Fibroblast of upper back skin (primary cell): ENCODE measurements at places on chromosomes 6 and 20.

DNA sequence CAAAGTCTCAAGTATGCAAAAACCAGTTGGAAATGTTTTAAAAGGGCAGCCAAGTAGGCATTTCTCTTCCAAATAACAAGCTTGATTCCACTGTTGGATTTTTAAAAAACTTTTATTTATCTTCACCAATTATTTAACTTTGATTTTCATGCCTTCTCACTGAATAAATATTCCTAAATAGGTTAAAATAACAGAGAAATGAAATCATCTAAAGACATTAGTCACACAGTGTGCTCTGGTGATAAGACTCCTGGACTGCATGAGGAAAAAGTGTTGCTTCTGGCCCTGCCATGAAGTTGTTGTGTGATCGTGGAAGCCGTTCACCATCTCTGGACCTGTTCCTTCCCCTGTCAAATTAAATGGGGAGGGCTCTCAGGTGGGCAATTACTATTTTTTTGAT, 33.8 kb upstream of the IGF2R start:
- DNase-seq, result no peak

GRCh38 chr6:100453701-100454521, 10.8 kb downstream of the SIM1 start:
- DNase-seq, result no peak

GRCh38 chr6:104003803-104004516, 855.8 kb downstream of the HACE1 start:
- no peak for DNase-seq

GRCh38 chr6:136961848-136962247, 39.7 kb downstream of the SLC35D3 start:
- DNase-seq, result no peak

- DNase-seq, result peak; percentile 63
Observed at GRCh38 chr6:5786321-5786968, 220.3 kb downstream of the NRN1 start.

DNA sequence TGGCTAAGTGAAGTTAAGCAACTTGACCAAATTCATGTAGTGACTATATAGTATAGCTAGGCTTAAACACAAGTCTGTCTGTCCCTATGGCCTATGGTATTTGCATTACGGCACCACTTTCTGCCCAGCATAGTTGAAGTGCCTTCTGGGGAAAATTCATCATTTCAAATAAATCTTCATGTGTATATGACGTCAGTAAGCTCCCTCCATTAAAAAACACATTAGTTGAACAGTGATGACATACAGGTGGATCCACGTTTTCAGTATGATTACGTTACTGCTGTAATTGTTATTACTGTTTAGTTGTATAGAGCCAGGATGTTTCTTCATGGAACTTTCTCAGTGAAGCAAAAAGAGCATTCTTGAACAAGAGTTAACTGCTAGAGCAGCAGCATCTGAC, 96.2 kb downstream of the TENT5A start:
- DNase-seq, result no peak

DNA sequence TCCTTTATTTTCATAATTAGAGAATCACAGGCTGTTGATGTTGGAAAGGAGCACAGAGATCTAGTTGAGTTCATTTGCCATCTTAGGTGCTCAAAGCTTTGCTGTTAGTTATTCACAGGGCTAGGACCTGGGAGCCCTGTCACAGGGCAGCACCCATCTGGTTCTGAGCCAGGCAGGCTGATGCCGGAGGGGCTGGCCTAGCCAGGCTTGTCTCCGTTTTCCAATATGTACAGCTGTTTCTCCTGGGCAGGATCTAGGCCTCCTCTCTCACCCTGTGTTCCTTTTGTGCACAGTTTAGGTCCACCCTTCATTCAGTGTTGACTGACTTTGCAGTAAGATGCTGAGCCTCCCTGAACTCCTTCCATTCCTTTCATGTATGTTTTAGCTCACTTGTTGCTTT, 33.4 kb downstream of the LRRC1 start:
- DNase-seq, result no peak

GRCh38 chr20:6492271-6493055, 275.0 kb upstream of the BMP2 start:
- DNase-seq, result no peak

- DNase-seq, result no peak
Observed at GRCh38 chr6:1127597-1128288, 184.2 kb upstream of the FOXQ1 start.

DNA sequence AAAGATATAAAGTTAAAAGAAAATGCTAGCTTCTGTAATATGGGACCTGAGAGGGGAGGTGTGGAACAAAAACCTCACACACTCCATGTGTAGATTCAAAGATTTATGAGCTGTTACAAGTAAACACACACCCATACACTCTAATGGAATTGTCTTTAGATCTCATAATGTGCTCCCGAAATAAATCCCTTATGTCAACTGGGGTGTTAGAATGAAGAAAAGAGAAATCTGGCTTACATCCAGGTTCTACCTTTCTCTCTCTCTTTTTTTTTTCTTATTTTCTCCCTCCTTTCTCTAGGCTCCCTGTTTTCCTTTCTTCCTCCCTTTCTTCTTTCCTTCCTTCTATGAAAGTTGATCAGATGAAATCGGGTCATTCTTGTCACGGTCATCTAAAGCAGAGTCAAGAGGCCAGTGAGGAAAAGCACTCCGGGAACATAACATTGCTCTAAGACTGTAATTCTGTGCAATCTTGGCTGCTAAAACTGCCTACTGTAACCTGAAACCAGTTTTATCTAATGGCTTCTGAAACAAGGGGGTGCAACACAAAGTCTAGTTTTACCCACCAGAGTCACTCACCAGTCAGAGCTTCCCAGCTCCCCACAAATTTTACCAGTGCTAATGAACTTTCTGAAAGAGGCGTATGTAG, 68.3 kb upstream of the BTBD3 start:
- DNase-seq, result peak; percentile 42

- peak; percentile 29 for DNase-seq
Observed at GRCh38 chr6:131182991-131183425, 47.7 kb downstream of the AKAP7 start.

DNA sequence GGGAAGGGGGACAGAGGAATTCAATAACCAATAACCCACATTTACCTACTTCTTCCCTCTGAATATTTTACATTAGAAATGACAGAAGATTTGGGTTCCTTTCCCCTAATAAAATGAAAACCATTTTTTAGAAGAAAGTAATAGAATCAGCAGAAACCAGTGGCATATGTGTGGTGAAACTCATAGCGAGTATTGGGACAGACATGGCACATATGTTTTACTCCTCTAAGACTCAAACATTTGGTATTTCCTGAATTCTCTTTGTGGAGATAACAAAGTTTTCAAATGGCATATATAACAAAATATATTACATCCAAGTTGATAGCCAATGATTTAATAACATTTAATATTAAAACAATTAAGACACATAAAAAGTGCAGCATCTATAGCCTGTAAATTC, 12.9 kb upstream of the BEND3 start:
- DNase-seq, result peak; percentile 58

DNA sequence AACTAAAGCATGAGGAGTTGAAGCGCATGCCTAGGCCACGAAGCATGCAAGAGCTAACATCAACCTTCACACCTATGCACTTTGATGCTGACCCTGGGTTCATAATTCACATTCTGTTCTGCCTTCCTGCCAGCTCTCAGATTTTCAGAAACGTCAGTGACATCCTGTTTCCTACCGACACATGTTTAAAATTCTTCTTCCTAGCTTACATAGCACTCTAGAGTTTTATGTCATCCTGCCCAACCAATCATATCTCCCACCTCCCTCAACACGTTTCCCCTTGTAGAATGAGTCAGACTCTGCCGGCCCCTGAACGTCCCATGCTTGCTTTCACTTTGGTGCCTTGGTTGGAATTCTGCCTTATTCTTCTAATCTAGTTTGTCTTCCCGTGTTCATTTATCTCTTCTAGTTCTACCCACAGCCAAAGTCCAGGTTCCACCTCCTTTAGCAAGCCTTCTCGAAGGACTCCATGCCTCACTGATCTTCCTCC, 97.2 kb upstream of the MAP7 start:
- DNase-seq, result peak; percentile 86

- no peak for DNase-seq
Observed at GRCh38 chr20:37947943-37948342, 45.0 kb downstream of the VSTM2L start.

GRCh38 chr6:47337519-47337918, 27.8 kb upstream of the TNFRSF21 start:
- no peak for DNase-seq

- DNase-seq, result no peak
Observed at GRCh38 chr6:116238083-116238482, 15.8 kb downstream of the TSPYL4 start.

GRCh38 chr6:41705996-41706835, 29.2 kb downstream of the TFEB start:
- DNase-seq, result peak; percentile 55

- no peak for DNase-seq
Observed at GRCh38 chr6:35288834-35289233, 8.8 kb upstream of the DEF6 start.

DNA sequence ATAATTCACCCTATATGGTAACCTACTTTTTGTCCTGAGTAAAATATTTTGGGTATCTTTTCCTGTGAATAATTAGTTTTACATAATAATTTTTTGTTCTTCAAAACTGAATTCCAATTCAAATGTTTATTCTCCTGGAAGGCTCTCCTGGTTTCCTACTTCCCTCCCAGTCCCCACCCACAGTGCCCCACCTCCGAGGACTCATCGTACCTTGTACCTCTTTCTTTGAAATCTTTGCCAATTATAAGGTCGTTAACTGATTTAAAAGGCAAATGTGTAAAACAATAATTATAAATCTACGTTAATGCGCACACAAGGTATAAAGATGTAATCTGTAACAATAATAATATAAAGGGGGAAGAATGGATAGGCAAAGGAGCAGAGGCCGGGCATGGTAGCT, 40.5 kb upstream of the VEGFA start:
- DNase-seq, result no peak

DNA sequence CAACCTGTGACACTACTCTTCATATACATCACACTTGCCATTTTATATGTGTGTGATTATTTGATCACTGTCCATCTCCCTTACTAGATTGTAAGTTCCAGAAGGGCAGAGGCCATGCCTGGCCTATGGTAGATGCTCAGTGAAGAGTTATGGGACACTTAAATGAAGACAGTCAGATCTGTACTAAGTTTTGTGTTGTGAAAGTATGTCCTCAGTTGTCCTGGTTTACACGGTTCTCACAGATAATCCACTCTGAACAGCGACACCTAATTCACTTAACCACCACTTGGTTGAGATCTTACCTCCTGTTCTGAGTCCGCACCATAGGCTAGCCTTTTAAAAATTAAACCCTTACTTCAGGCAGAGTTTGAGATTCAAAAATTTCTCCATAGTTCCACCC, 434.1 kb upstream of the SOX4 start:
- no peak for DNase-seq

GRCh38 chr6:147949981-147950622, 392.5 kb upstream of the SASH1 start:
- DNase-seq, result peak; percentile 32

DNA sequence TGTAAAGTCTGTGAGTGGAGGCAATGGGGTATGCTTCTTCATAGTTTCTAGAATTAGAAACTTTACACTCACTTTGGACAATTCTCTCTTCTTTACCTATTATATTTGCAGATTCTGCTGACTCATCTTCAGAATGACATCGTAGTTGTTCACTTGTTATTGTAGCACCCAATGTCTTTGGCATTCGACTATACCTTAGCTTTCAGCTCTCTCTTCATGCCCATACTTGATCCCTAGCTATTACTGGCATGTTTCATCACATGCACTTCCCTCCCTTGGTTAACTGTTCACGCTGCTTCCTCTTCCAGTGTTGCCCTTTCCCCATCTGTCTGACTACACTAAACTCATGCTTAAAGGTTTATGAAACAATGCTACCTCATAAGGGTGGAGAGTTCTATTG, 298.1 kb upstream of the TCF21 start:
- DNase-seq, result peak; percentile 57

- DNase-seq, result no peak
Observed at GRCh38 chr6:168255283-168255881, 64.2 kb downstream of the DACT2 start.

DNA sequence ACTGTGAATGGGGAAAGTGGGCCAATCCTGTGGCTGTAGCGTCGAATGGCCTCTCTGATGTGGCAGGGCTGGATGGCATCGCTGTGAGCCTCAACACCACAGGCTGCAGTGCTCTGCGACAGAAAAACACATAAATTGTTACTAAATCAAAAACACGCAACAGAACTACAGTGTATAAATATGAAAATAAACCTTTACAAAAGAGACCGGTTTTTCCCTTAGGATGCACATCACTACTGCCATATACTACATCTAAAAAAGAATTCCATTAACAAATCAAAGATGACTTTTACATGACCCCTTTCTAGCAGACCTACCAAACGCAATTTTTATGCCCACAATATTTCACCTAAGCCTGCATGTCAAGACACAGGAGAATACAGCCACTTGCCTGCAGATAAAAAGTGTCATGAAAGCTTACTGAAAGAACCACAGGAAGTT, 395.5 kb upstream of the RUNX2 start:
- DNase-seq, result no peak

- DNase-seq, result peak; percentile 58
Observed at GRCh38 chr6:144809120-144809519, 524.0 kb downstream of the UTRN start.

GRCh38 chr6:3453413-3454272, 3.2 kb downstream of the SLC22A23 start:
- DNase-seq, result no peak

GRCh38 chr6:90720404-90720803, 133.5 kb upstream of the MAP3K7 start:
- DNase-seq, result no peak

DNA sequence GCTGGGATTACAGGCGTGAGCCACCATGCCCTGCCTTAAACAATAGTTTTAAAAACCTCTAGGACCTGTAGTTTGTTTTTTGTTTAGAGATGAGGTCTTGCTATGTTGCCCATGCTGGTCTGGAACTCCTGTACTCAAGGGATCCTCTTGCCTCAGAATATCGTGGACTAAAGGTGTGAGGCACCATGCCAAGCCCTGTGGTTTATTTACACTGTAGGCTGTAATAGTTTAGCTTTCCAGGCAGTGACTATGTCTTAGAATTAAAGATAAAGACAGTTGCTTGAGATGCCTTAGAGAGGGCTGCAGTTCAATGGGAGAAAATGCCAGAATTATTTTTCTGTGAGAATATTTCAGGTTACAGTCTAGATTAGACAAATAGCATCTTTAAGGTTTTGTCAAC, 72.9 kb downstream of the SGK1 start:
- DNase-seq, result peak; percentile 69

- DNase-seq, result no peak
Observed at GRCh38 chr20:56752274-56752673, 123.2 kb downstream of the TFAP2C start.
